ENCODE measurements at places on chromosomes 11 and 22. TPM values are rescaled to one million over a fixed set of nuclear protein-coding genes. Genes with fewer than 3 reads are reported as not detected.
A peak's percentile ranks its signal among the peaks of the same experiment; 100 is the strongest.

PNPLA3 gene
- 0.34 TPM for total RNA-seq

DNA sequence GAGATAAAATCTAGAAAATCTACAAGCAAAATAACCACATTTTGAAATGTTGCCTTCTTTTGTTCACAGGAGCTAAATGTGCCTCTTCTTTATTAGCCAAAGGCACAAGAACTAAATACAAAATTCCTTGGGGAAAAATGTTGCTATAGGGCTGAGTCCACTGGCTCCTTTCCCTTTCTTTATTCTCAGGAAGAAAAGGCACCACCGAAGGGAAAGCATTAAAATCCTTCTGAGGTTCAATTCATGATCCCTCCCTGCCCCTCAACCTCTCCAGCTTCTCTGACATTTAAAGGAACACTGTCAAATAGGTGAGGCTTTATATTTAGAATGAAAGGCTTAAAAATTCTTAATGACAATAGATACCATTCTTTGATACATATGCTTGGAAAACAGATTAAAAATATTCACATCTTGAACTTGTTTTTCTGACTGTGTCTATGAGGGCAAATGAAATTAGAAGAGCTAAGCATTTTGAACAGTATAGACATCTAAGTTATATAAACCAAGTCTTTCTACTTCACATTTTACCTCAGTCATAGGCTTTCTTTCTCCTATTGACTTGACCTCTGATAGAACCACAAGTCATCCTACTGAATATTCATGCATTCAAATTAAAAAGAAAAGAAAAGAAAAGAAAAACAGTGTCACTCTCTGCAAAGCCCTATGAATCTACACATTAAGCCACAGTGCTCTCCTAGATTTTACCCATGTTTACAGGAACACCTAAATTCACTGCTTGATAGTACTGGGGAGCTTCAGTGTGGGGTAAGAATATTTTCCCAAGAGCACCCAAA, 148.2 kb downstream of the MAML2 start:
- H3K4me3 ChIP-seq = no peak overlapping the region
- peak overlapping the region; percentile 10 for H3K27ac ChIP-seq
- no peak for DNase-seq
- H3K4me1 ChIP-seq = peaks cover 8% of the 10 kb centered on the region
- no peaks in the 10 kb centered on the region for H3K36me3 ChIP-seq
- H3K27me3 ChIP-seq = no peaks in the 10 kb centered on the region

PHOX2A gene
- not detected for total RNA-seq

GRCh38 chr11:107598225-107599139, 7.5 kb downstream of the ELMOD1 start:
- H3K4me1 ChIP-seq = no peaks in the 10 kb centered on the region
- DNase-seq = no peak
- H3K27ac ChIP-seq = no peak overlapping the region
- H3K4me3 ChIP-seq = no peak overlapping the region
- H3K27me3 ChIP-seq = no peaks in the 10 kb centered on the region
- no peaks in the 10 kb centered on the region for H3K36me3 ChIP-seq

- no peak overlapping the region for H3K27ac ChIP-seq
- no peaks in the 10 kb centered on the region for H3K27me3 ChIP-seq
- H3K4me3 ChIP-seq = no peak overlapping the region
These were observed 47.5 kb downstream of the HORMAD2 start for GRCh38 chr22:30127749-30128166.

DNA sequence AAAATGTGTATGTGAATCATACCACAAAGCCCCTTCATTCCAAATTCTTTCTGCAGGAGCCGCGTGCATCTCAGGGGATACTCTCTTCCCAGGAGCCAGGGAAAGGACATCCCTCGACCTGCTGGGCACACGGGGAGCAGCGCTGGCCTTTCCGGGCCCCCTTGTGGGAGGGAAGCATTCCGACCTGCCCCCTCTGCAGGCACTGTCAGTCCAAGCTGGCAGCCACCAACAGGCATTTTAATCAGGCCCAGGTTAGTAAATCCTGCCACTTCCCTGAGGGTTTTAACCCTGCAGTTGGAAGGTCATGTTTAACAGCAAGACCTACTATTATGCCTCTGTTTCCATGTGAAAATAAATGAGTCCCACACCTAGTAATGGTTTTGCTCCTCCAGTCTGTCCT, 391.5 kb downstream of the SHANK2 start:
- H3K4me3 ChIP-seq = no peak overlapping the region
- H3K27me3 ChIP-seq = no peaks in the 10 kb centered on the region
- no peak for DNase-seq
- H3K4me1 ChIP-seq = no peaks in the 10 kb centered on the region
- H3K27ac ChIP-seq = no peak overlapping the region
- H3K36me3 ChIP-seq = no peaks in the 10 kb centered on the region

C11orf42 gene
- total RNA-seq = not detected

GRCh38 chr11:43222215-43222614, 89.6 kb upstream of the API5 start:
- no peaks in the 10 kb centered on the region for H3K4me1 ChIP-seq
- H3K36me3 ChIP-seq = no peaks in the 10 kb centered on the region
- no peak overlapping the region for H3K4me3 ChIP-seq
- H3K27ac ChIP-seq = no peak overlapping the region

FGF19 gene
- 0.19 TPM for total RNA-seq

DNA sequence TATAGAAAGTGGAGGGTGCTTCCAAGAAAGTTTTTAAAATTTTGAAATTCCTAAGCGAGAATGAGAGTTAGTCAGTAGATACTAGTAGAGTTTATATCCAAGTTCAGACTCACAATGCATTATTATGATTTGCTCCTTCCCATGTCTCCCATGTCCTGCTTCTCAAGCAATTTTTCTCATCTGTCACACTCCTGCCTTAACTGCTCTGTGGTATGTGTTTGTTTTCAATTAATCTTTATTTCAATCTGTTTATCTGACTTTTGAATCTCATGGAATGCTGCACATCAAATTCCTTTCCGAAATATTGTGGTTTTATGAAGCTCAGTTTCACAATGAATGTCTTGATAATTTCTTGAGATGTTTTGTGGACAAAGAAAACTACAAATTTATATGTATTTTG, 18.1 kb downstream of the THY1 start:
- no peaks in the 10 kb centered on the region for H3K27me3 ChIP-seq
- no peak overlapping the region for H3K4me3 ChIP-seq
- no peak overlapping the region for H3K27ac ChIP-seq
- H3K4me1 ChIP-seq = no peaks in the 10 kb centered on the region
- DNase-seq = no peak

GRCh38 chr11:76588455-76589325, 81.9 kb downstream of the LRRC32 start:
- H3K36me3 ChIP-seq = no peaks in the 10 kb centered on the region
- no peaks in the 10 kb centered on the region for H3K4me1 ChIP-seq
- DNase-seq = no peak
- no peak overlapping the region for H3K4me3 ChIP-seq
- no peaks in the 10 kb centered on the region for H3K27me3 ChIP-seq

SIDT2 gene
- 138 TPM for total RNA-seq

- peak overlapping the region; percentile 36 for H3K27ac ChIP-seq
- no peak overlapping the region for H3K4me3 ChIP-seq
- no peaks in the 10 kb centered on the region for H3K27me3 ChIP-seq
These were observed 35.9 kb downstream of the RPL3 start for GRCh38 chr22:39283322-39284141.

GRIK4 gene
- not detected for total RNA-seq

- H3K4me1 ChIP-seq = peaks cover 6% of the 10 kb centered on the region
- no peak overlapping the region for H3K4me3 ChIP-seq
- H3K27me3 ChIP-seq = no peaks in the 10 kb centered on the region
- H3K36me3 ChIP-seq = no peaks in the 10 kb centered on the region
These were observed 3.8 kb downstream of the TOP3B start for GRCh38 chr22:21978564-21979386.

GRCh38 chr22:22397292-22397870, 111.2 kb downstream of the ZNF280B start:
- H3K27ac ChIP-seq = no peak overlapping the region
- H3K27me3 ChIP-seq = no peaks in the 10 kb centered on the region
- no peak overlapping the region for H3K4me3 ChIP-seq
- no peaks in the 10 kb centered on the region for H3K36me3 ChIP-seq
- no peaks in the 10 kb centered on the region for H3K4me1 ChIP-seq
- DNase-seq = no peak

GRCh38 chr11:86443415-86443814, 68.7 kb downstream of the CCDC81 start:
- DNase-seq = no peak
- no peak overlapping the region for H3K4me3 ChIP-seq
- H3K27me3 ChIP-seq = no peaks in the 10 kb centered on the region

DNA sequence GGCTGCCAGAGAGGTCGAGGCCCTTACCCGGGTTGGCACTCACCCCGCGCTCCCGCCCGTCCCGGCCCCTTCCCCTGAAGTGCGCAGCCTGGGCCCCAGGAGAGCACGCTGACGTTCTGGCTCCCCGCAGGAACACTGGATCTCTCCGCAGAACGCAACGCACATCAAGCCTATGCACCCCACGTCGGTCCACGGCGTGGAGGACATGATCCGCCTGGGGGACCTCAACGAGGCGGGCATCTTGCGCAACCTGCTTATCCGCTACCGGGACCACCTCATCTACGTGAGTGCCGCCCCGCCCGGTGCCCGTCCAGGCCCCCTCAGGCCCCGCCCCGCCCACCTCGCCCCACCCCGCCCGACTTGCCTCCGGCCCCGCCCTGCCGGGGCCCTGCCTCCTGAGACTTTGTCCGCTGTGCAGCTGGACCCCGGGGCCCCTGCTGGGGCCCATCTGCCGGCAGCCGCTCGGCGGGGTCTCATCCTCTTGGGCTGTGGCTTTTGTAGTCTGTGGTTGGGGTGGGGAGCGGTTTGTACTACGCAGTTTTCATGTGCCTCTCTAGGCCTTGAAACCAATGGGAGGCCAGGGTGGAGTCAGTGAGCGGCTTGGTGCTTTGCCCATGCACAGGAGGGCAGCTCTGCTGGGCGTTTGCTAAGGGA, 19.7 kb downstream of the MYO7A start:
- H3K36me3 ChIP-seq = no peaks in the 10 kb centered on the region
- H3K27me3 ChIP-seq = no peaks in the 10 kb centered on the region
- H3K4me3 ChIP-seq = peak overlapping the region; percentile 14
- peak; percentile 60 for DNase-seq

GRCh38 chr11:123654566-123655081, at the start of gene SCN3B:
TSS of gene SCN3B (minus strand) at chr11:123654624. CDS start at chr11:123653801, 823 bp downstream.
- peak within 1 kb of the TSS; percentile 53 for H3K4me3 ChIP-seq
- DNase-seq = peak; percentile 82
- peak within 1 kb of the TSS; percentile 55 for H3K27ac ChIP-seq
- H3K27me3 ChIP-seq = peaks cover 15% of the 10 kb centered on the region
- H3K36me3 ChIP-seq = no peaks in the 10 kb centered on the region
- H3K4me1 ChIP-seq = peaks cover 4% of the 10 kb centered on the region

- H3K27ac ChIP-seq = no peak overlapping the region
- H3K27me3 ChIP-seq = no peaks in the 10 kb centered on the region
- H3K4me3 ChIP-seq = no peak overlapping the region
- no peaks in the 10 kb centered on the region for H3K36me3 ChIP-seq
- H3K4me1 ChIP-seq = no peaks in the 10 kb centered on the region
These were observed 179.2 kb upstream of the ZC3H12C start for GRCh38 chr11:109914038-109914437.

- H3K4me1 ChIP-seq = no peaks in the 10 kb centered on the region
- peak; percentile 67 for DNase-seq
- no peaks in the 10 kb centered on the region for H3K27me3 ChIP-seq
- no peak overlapping the region for H3K27ac ChIP-seq
- no peaks in the 10 kb centered on the region for H3K36me3 ChIP-seq
These were observed 17.6 kb downstream of the DGAT2 start for GRCh38 chr11:75786101-75786736.

NLRP14 gene
- total RNA-seq = 0.08 TPM

- H3K27me3 ChIP-seq = no peaks in the 10 kb centered on the region
- no peaks in the 10 kb centered on the region for H3K4me1 ChIP-seq
- no peak overlapping the region for H3K4me3 ChIP-seq
- H3K36me3 ChIP-seq = no peaks in the 10 kb centered on the region
These were observed 19.8 kb downstream of the IGSF9B start for GRCh38 chr11:133937015-133937414.

DNA sequence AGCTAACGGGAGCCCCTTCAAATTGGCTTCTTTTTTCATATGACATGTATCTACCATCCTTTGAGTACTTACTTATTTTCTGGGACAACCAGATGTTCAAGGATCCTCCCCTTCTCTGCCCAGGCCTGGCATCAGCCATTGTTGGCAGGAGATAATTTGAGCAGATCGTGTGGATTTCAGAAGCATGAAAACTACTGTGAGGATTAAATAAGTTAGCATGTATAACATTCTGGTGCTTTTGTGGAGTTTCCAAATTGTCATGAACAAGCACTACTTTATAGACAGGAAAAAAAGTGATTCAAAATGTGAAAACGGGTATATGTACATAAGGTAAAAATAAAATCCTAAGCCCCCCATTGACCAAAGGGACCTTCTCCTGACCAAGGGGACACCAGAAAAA, 2.1 kb upstream of the NADSYN1 start:
- no peak for DNase-seq
- H3K36me3 ChIP-seq = no peaks in the 10 kb centered on the region
- H3K27ac ChIP-seq = no peak overlapping the region
- H3K4me1 ChIP-seq = peaks cover 20% of the 10 kb centered on the region

DNA sequence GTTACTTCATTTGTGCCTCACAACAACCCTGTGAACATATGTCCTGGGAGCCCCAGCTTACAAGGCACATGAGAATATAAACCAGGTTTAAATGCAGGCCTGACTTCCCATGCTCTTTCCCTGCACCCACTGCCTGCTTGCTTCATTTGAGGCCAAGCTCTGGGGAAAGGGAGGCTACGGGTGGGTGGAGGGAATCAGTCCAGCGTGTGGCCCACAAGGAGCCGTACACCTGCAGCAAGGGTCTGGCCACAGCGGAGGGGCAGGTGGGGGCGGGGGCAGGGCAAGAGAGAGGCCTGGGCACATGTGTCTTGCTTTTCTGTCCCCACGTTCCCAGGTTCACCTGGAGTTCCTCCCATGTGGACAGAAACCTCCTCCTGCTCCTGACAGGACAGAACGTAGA, 26.2 kb downstream of the FAM83F start:
- no peaks in the 10 kb centered on the region for H3K27me3 ChIP-seq
- DNase-seq = no peak

MMP1 gene
- total RNA-seq = 0.20 TPM

- no peak overlapping the region for H3K4me3 ChIP-seq
- H3K4me1 ChIP-seq = peaks cover 35% of the 10 kb centered on the region
- no peaks in the 10 kb centered on the region for H3K36me3 ChIP-seq
- no peak overlapping the region for H3K27ac ChIP-seq
These were observed 20.2 kb downstream of the AMOTL1 start for GRCh38 chr11:94788396-94788795.

OR8H3 gene
- not detected for total RNA-seq

GRCh38 chr11:93411705-93412104, 81.2 kb downstream of the DEUP1 start:
- H3K4me3 ChIP-seq = no peak overlapping the region
- no peaks in the 10 kb centered on the region for H3K36me3 ChIP-seq
- no peaks in the 10 kb centered on the region for H3K4me1 ChIP-seq
- H3K27me3 ChIP-seq = no peaks in the 10 kb centered on the region
- no peak overlapping the region for H3K27ac ChIP-seq

DNA sequence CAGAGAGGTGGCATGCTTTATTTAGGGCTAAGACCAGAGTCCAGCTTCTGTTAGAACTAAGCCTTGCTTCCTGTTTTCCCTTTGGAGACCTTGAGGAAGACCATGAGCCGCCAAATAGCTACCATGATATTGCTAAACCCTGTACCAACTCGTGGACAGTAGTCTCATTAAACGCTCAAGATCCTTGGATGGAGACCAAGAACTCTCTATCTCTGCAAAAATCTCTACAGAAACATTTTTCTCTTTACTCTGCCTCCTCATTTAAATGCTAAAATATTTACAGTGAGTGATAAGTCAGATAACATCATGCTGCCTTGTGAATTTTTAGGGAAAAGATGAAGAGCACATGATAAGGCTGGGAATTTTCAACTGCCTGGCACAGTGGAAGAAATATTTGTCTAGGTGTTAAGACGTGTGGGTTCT, 197.8 kb downstream of the MAML2 start:
- H3K27ac ChIP-seq = peak overlapping the region; percentile 29
- H3K4me3 ChIP-seq = no peak overlapping the region
- no peaks in the 10 kb centered on the region for H3K27me3 ChIP-seq
- DNase-seq = no peak
- no peaks in the 10 kb centered on the region for H3K4me1 ChIP-seq
- no peaks in the 10 kb centered on the region for H3K36me3 ChIP-seq
